ENCODE measurements at places on chromosomes 5 and 9.

- peak; percentile 79 for DNase-seq
These were observed 25.6 kb downstream of the C5orf15 start for GRCh38 chr5:133942614-133943474.

- no peak for DNase-seq
These were observed 88.8 kb downstream of the CARTPT start for GRCh38 chr5:71807909-71808308.

GRCh38 chr5:109688630-109688969 is 1.1 kb upstream of the MAN2A1 start:
- no peak for DNase-seq

DNA sequence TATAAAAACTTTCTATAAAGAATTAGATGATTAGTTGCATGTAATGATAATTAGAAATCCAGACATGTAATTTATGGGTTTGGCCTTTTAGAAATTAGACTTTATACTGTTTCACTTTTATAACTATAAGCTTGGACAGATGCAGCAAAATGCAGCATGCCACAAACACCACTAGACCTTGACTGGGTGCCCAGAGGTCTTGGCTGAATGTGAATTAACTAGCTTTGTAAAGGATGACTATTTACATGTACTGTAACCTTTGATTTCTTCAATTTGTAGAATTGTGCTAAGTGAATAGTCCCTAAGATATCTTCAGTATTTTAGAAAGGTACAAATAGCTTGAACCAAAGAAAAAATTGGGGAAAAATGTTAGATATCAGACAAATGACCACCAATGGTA is 2168.1 kb downstream of the MAT2B start:
- no peak for DNase-seq

- DNase-seq = peak; percentile 76
These were observed 33.4 kb upstream of the TTC1 start for GRCh38 chr5:159975462-159976019.

DNA sequence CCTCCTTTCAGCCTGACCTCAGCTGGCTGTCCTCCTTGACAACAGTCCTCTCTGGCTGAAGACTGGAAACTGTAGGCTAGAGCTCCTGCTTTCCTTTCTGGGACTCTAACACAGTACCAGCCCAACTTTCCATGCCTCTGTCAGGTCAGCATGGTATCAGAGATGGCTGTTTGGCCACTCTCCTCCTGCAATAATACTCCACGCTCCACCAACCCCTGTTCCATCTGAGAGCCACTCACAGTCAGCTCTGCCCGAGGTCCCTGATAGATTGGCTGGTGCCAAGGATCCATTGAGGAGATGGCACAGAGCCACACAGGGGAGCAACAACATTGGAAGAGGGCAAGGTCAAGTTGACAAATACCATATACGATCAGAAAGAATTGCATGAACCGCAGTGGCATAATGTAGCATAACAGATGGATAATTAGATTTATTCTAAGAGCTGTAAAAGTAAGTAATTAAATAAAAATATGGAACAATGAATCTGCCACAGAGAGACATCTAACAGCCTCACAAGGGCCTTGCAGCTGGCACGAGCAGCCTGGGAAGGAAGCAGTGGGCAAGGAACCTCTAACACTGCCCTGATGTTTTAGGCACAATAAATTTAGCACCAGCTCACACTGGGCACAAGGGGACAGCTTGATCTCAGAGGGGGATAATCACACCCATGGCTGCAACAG is 94.3 kb upstream of the LRRTM2 start:
- no peak for DNase-seq

- no peak for DNase-seq
These were observed 166.4 kb downstream of the PIK3R1 start for GRCh38 chr5:68381909-68382308.

GRCh38 chr5:1889321-1890065 is 6.8 kb upstream of the IRX4 start:
- DNase-seq = no peak

DNA sequence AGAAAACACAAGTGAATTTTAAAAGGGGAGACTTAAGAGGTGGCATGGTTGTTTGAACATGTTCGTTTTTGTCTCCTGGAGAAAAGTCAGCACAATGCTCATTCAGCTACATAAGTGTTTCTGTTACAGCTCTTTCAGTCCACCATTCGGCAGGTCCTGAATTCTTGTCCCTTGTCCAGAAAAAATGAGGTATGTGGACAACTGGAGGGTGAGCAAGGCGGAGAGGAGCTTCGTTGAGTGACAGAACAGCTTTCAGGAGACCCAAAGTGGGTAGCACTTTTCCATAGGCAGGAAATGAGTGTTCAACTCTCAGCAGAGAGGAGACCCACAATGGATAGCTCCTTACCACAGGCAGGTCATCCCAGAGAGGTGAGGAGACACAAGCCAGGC is 4.9 kb downstream of the PDCD1LG2 start:
- no peak for DNase-seq

DNA sequence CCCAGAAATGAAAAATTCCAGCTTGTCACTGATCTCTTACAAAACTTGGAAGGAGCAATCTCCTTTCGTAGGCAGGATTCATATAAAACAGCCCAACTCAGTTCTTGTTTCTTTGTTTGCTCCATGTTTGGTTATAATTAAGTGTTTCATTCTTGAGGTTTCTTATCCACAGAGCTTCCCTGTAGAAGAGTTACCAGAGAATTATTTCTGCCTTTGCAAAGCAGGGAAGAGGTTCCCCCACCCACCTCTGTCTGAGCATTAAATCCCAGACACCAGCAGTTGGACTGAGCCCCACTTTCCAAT is 34.1 kb upstream of the RAI14 start:
- no peak for DNase-seq

GRCh38 chr9:129979071-129979745 is 63.8 kb downstream of the FNBP1 start:
- no peak for DNase-seq

- peak; percentile 2 for DNase-seq
These were observed 48.7 kb upstream of the ZNF366 start for GRCh38 chr5:72555871-72556270.

DNA sequence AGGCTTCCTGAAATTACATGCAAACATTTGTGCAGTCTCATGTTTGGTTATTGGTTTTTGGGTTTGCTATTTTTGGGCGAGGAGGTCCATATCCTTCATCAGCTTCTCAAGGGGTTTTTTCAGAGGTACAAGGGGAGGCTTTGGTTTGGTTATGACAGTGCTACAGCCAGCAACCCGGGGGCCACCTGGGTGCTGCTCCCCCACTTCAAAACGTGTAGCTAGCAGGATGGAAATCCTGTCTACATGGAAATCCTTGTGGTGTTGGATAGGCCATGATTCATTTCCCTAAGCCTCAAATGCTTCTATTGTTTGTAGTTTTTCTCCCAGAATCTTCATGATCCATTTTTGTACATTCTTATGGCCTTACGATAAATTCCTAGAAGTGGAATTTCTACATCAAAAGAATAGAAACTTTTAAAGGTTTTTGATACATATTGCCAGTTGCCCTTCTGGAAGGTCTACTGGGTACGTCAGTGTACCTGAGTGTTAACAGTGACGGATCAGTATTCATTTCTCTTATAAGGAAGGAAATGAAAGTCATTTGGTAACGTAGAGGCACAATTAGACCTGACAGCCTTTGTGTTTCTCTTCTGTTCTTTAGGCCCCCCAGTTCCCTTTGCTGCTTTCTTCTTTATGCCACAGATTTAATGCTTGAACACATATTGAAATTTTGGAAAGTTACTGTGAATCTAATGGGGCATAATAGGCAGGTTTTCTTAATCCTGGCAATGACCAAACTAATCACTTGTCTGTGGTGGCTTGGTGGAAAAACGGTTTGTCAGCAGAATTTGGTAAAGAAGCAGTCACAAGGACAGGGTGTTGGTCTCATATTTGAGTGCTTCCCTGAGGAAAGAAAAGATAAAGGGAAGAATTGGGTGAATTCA is 69.7 kb upstream of the ABL1 start:
- no peak for DNase-seq

GRCh38 chr5:59891962-59892643 is 1.4 kb downstream of the PDE4D start:
- no peak for DNase-seq

- DNase-seq = no peak
These were observed 144.8 kb upstream of the SLC12A2 start for GRCh38 chr5:127938746-127939145.

GRCh38 chr5:157750320-157750719 is 6.8 kb downstream of the LSM11 start:
- DNase-seq = no peak

GRCh38 chr5:77991084-77991483 is 214.9 kb upstream of the TBCA start:
- DNase-seq = no peak

DNA sequence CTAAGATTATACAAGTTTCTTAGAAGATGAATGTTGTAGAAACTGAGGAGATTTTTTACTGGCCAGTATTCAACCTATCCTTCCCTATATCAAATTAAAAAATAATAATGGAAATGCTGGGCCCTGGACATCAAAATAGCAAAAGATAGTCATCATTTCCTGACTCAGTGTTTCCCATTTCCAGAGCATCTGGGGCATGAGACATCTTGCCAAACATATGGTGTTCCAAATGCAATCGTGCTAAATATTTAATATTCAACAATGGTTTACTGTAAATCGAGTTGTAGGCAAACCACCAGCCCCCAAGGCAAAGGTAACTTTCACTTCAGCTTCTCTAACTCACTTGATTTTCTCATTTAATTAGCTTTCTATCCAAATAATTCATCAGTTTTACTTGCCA is 152.9 kb downstream of the FRMD3 start:
- DNase-seq = no peak

DNA sequence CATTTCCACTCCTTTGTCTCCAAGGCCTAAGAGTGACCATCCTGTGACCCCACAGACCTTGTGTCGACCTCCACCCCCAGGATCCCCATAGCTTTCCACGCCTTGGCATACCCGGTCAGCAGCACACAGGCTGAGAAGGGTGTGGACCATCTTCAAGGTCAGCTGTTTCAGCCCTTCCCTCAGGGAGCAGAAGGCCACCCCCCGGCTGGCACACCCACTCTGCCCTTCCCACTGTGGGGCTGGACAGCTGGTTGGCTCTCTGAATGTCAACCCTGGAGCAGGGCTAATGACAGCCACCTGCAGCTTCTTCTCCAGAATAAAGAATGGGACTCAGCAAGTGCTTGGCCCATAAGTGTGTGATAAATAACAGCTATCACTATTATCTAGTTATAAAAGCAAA is 93.1 kb downstream of the OLFM1 start:
- DNase-seq = no peak

DNA sequence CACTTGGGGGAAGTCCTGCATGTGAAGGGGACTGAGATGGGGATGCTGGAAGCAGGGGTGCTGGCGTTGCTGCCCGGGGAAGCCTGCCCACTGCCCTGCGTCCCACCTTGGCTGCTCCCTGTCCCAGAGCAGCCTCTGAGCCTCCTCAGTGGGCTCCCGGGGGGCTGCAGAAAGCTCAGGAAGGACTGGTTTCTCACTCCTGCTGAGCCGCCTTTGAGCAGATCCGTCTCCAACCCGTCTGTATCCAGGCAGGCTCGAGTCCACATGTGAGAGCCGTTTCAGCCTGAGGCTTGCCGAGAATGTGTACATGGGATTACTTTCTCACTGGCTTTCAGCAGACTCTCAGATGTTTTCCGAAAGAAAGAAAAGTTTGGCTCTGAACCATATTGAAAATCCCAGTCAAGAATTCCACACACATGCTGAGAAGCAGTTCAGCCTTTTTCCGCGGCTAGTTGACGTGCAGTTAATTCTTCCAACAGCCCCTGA is 95.3 kb upstream of the COL5A1 start:
- DNase-seq = peak; percentile 68

GRCh38 chr5:51582871-51583394 is 199.7 kb downstream of the ISL1 start:
- no peak for DNase-seq

GRCh38 chr9:81536242-81537025 is 152.9 kb downstream of the TLE1 start:
- no peak for DNase-seq

DNA sequence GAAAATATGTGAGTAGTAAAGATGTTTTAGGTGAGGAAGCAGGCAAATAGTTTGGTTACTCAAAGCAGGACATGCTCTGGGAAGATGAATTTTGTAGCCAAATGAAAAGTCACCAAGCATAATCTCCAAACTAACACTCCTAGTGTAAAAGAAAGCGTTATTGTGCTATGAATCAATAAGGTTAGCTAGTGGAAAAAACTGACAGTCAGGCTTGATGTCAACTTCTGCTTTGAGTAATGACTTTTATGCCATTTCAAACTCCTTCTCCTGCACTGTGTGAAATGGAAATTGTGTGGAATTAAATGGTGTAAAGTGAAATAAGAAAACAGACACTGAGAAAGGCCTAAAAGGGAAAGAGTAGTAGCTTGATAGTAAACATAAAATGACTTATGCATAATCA is 637.2 kb upstream of the DMAC1 start:
- DNase-seq = no peak

DNA sequence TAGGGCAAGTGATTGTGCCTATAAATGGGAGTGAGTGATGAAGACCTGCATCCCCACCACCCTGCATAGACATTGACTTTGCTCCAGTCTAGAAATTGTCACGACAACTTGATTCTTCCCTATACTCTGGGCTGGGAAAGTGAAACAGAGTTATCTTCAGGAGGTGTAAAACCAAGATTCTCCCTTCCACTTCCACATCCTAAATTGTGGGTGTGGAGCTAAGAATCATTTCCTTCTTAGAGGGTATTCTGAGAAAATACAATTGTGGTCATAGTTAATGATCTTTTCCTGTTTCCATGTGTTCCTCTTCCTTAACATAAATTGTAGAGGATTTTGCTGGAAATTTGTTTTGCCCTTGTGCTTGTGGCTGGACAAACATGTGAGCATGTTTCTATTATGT is 96.8 kb upstream of the PJA2 start:
- no peak for DNase-seq

DNA sequence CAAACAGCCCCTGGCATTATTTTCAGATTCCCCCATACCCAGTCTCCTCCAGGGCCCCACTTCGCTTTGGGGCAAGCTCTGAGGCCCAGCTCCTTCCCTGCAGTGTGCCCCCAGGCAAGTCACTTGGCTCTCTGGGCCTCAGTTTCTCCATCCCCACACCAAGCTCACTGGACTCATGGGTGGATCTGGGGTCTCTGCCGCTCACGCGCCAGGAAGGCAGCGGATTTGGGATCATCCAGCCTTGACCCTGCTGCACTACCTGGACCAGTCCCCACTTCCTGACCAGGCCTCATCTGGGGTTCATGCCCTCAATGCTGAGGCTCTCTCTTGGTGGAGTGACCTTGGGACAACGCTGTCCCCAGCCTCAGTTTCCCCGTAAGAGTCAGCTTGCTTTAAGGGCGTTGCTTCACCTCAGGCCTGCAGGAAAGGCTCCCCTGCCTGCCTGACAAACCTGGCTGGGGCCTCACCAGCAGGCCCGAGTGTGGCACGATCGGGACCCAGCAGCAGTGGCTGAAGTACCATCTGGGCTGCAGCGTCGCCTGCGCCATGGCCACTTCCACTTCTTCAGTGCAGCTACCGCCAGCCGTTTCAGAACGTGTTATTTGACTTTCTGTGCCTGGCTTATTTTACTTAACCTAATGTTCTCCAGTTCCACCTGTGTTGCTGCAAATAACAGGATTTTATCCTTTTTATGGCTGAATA is 519.6 kb upstream of the SEMA6A start:
- DNase-seq = no peak

DNA sequence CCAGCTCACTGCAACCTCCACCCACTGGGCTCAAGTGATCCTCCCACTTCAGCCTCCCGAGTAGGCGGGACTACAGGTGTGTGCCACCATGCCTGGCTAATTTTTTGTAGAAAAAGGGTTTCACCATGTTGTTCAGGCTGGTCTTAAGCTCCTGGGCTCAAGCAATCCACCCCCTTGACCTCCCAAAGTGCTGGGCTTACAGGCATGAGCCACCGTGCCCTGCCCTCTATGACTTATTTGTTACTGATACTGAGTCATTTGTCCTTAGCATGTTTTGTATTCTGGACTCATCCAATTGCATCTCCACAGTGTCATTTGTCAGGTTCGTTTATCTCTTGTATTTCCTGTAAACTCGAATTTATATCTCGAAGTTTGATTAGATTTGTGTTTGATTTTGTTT is 2.7 kb upstream of the ITK start:
- DNase-seq = no peak

All from RPMI7951 (cell line).